ENCODE measurements at places on chromosomes 5 and 9.
A peak's percentile ranks its signal among the peaks of the same experiment; 100 is the strongest.

DNA sequence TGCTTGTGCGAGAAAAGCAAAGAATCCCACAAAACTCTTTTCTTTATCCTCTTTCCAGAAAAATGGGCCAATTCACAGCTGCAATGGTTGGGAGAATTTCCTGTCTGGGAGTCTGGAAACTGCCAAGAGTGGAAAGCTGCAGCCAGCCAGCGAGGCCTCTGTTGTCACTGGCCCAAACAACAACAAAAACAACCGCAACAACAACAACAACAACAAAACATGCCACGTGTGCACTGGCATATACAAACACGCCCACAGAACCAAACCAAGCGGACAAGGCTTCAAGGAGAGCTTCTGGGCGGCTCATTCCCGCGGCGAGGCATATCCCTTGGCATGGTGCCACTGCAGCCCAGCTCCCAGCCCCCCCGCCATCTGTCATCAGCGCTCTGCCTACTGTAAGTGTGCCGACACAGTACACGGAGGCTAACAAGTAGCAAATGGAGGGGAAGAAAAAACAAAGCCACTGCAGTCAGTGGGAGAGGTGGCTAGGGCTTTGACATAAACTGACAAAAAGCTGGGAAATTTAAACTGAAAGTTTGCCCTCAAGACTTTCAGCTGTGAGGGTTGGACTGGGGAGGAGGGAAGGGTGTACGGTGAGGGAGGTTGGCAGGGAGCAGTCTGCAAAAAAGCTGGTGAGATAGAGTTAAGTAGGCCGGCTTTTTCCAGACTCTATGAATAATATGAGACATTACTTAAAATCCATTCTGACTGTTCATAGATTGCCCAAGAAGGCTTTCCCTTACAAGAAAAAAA lies 165.0 kb upstream of the ZNF462 start:
- no peak for DNase-seq

DNA sequence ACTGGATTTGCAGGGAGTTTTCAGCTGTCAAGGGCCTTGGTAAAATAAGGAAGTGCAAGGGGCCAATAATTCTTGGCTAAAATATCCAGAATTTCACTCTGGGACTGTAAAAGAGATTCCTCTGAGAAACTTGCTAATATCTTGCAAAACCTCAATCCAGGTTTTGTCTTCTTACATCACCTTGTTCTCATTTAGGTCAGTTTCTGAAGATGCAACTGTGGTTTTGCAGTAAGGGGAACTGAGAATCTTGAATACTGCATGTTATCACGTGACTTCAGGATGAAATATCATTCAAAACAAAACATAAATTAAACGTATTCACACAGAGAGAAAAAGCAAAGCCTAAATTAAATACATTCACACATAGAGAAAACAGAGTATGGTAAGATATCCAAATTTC lies 35.0 kb upstream of the RIC1 start:
- no peak for DNase-seq

DNA sequence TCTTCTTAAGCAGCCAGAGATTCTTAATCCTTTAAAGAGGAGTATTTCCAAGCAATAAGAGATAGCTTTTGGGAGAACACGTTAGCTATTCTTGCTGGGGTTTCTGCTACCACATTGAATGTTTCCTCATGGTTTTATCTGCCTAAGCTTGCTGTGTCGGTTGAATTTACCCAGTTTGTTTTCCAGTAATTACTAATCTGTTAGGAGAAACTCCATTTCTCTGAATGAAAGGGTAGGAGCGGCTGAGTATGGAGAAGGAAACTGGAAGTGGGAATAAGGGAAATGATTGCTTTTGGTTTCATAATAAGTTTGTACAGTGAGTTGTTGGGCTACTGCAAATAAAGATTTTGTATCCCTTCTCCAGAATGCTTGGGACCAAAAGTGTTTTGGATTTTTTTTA lies 1.2 kb downstream of the JAK2 start:
- no peak for DNase-seq

- DNase-seq, result peak; percentile 33
These were observed 59.0 kb upstream of the BARX1 start for GRCh38 chr9:94014066-94014654.

GRCh38 chr9:108537756-108538155 lies 318.0 kb downstream of the ACTL7B start:
- no peak for DNase-seq
